ENCODE measurements at places on chromosomes 12 and 14. TPM values are rescaled to one million over a fixed set of nuclear protein-coding genes. Genes with fewer than 3 reads are reported as not detected.

- no peak for DNase-seq
Observed at GRCh38 chr12:3119192-3119755, 42.1 kb downstream of the TSPAN9 start.

DNA sequence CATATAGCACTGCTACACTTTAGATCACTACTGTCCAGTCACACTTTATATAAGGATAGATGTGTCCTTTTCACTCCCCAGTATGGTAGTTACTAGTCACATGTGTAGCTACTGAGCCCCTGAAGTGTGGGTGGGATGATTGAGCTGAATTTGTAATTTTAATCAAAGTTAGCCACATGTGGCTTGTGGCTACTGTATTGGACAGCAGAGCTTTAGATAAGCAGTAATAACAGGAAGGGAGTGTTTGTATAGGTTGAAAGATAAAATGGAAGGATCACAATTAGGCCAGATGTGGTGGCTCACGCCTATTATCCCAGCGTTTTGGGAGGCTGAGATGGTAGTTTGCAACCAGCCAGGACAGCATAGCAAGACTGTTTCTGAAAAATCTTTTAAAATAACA is 23.5 kb downstream of the NAA30 start:
- DNase-seq = no peak

- DNase-seq = no peak
Observed at GRCh38 chr12:46556819-46557524, 184.4 kb upstream of the SLC38A2 start.

- DNase-seq = peak; percentile 54
Observed at GRCh38 chr14:56422703-56423213, 156.8 kb upstream of the TMEM260 start.

DNA sequence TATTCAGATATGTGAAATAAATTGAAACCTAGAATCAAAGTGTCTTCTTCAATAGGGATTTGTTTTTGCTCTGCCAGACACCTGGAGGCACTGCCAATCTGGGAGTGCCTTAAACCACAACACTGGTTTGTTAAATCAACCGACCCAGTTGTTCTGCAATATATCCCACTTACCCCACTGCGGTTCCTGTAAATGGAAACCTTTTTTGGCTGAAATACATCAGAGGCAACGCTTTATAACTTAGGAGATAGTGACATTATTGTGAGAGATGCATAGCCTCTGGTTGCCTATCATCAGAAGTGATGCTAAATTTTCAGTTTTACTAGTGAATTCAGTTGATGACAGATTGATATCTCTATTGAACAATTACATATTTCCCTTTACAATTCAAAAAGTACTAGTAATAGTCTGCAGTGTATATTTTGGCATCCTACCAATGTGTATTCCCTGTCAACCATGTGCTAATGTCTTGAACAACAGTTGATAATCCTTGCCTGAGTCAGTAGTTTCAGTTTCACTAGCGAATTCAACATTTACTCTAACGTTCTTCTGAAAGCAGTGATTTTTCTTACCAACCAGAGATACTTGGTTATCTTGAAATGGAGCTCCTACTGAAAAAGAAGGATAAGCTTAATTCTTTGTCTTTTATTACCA is 30.5 kb downstream of the PPP2R5C start:
- no peak for DNase-seq

- DNase-seq = no peak
Observed at GRCh38 chr14:102833341-102833740, 56.1 kb downstream of the TRAF3 start.

- DNase-seq = no peak
Observed at GRCh38 chr12:113601656-113602263, 130.1 kb upstream of the LHX5 start.

GRCh38 chr12:93944911-93945310 is 203.5 kb upstream of the PLXNC1 start:
- no peak for DNase-seq

- DNase-seq = no peak
Observed at GRCh38 chr12:85803231-85803630, 33.0 kb downstream of the RASSF9 start.

- peak; percentile 36 for DNase-seq
Observed at GRCh38 chr14:75339059-75339458, 60.4 kb downstream of the FOS start.

GRCh38 chr14:35331605-35332516 is 39.7 kb downstream of the PSMA6 start:
- DNase-seq = no peak

- DNase-seq = no peak
Observed at GRCh38 chr12:107327651-107328182, 234.4 kb upstream of the CRY1 start.

DNA sequence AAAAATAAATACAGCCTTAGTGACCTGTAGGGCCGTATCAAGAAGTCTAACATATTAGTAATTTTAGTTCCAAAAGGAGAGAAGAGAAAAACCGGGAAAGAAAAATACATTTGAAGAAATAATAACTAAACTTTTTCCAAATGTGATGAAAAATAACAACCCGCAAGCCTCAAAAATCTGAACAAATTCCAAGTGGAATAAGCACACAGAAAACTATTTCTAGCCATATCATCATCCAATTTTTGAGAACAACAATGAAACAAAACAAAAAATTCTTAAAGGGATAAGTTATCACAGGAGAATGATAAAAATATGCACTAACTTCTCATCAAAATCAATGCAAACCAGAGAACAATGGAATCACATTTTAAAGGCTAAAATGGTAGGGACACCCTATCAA is 198.1 kb upstream of the PLXNC1 start:
- no peak for DNase-seq

DNA sequence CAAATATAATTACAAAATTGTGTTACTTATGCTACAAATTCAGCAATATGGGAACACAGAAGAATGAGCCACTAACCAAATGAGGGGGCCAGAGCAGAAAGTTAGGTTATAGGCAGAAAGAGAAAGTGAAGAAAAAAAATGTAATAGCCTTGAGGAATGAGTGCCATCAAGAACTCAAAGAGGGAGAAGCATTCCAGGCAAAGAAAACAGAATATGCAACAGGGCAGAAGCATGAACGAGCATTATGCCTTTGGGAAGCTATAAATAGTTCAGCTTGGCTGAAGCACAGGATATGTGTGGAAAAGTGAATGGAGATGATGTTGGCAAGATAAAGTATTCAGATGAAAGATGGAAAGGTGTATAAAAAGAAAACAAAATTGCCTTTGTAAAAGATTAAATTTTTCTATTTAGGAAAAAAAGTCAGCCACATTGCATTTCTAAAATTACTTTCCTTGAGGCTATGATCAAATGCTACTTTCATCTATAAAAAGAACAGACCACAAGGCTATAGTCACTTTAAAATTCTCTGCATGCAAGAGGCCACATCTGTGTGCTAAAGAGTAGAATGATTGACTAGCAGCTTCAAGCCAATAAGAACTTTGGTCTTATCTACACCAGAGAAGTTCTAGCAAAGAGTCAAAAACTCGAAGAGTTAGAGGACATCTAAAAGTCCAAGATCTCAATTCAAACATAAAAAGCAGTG is 193.6 kb upstream of the GARIN6 start:
- DNase-seq = no peak

DNA sequence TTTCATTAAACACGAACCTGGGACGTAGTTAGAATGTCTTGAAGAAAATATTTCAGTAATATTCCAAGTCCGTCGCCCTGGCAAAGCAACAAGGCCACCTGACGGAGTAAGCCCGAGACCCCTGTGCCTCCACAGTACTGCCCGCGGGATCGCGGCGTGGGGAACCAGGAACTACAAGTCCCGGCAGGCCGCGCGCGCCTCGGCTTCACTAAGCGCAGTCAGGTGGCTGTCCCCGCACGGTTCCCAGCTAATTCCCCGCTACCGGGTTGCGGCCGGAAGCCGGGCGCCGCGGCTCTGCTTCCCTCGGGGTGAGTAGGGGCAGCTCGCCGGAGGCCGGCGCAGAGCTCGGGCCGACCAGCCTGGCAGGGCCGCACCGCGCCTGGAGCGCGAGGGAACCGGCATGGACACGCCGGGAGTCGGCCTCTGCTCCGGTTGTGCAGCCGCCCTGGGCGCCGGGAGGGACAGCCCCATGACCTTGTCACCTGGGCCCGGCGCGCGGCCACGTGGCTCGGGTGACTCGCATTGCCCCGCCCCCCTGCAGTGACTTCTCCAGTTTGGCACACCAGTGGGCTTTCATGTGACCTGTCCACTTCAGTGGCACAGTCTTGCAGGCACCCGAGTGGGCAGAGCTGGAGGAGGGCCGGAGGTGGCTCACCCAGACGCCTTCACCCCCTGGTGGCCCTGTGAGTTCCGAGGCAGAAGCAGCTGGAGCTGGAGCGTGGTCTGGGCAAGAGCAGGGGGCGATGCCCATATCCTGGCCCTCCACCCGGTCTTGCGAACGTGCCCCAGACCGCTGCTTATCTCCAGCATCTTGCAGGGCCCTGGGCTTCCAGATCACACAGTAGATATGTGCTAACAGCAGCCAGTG is at the start of gene ADCK1:
TSS of gene ADCK1 (plus strand) at position 247 of the 868 bp plus-strand sequence. CDS start 18,870 bp downstream, outside the sequence.
- DNase-seq = peak; percentile 80

Gene POTEM
- not detected for total RNA-seq

Gene KRT7
- 2.5 TPM for total RNA-seq

Gene CLEC1B
- not detected for total RNA-seq

Gene CMA1
- not detected for total RNA-seq

Gene GYS2
- total RNA-seq = 0.39 TPM
